ENCODE measurements at places on chromosomes 2 and 18. TPM values are rescaled to one million over a fixed set of nuclear protein-coding genes. Genes with fewer than 3 reads are reported as not detected.

Gene NOSTRIN
- total RNA-seq = not detected

- peak; percentile 44 for DNase-seq
These were observed 2.5 kb downstream of the MERTK start for GRCh38 chr2:111900859-111901258.

DNA sequence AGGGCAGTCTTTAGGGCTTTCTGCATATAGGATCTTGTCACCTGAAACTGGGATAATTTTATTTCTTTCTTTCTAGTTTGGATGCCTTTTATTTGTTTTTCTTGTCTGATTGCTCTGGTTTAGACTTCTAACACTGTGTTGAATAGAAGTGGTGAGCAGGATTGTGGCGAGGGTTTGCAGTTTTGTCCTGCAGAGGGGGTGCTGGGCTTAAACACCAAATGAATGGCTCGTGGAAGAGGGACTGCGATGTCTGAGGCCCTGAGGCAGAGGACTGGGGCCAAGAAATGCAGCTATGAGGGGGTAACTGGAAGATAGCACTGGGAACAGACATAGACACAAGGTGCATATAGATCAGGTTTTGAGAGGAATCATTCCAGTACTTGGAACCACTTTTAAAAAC is 20.5 kb downstream of the UBE2F start:
- DNase-seq = no peak

GRCh38 chr2:120520929-120521912 is 175.3 kb downstream of the INHBB start:
- peak; percentile 49 for DNase-seq

Gene IL1F10
- not detected for total RNA-seq
